ENCODE measurements at places on chromosomes 7 and 10. TPM values are rescaled to one million over a fixed set of nuclear protein-coding genes. Genes with fewer than 3 reads are reported as not detected.

GRCh38 chr7:6376820-6377219, 70.9 kb downstream of the DAGLB start:
- DNase-seq = no peak

- DNase-seq = no peak
Measured at GRCh38 chr7:121442845-121443244, 46.7 kb upstream of the FAM3C start.

DNA sequence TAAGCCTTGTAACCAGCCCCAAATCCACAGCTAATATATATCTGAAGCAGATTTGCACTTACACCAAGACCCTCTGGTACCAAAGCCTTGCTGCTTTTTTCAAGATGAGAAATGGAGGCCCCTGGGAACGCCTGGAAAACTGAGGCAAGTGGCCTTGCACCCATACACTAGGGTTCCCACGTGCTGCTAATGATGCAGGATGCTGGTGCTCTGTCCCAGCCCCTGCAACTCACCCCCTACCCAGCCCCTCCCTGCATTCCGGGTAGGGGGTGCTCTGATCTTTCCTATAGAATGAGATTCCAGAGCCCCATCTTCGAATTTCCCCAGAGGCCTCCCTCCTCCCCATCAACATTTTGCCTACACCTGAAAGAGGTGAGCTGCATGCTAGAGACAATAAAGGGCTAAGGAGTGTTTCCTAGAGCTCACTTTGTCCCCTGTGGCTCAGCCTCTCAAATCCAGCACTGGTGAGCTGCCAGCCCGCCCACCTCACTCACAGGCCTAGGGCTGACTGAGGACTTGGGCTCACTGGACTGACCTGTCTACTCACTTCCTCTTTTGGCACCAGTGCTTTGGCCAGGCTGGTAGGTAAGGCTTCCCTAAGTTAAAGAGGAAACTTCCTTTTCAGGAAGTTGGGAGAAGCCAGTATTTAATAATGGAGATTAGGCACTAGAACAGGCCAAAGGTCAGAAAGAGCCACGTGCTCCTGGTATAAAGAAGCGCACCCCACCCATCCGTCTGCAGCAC, 9.8 kb downstream of the RBP4 start:
- peak; percentile 68 for DNase-seq

GRCh38 chr7:135898226-135898625, 78.9 kb downstream of the MTPN start:
- DNase-seq = no peak

GRCh38 chr7:90424720-90425119, 21.5 kb downstream of the CLDN12 start:
- no peak for DNase-seq

DNA sequence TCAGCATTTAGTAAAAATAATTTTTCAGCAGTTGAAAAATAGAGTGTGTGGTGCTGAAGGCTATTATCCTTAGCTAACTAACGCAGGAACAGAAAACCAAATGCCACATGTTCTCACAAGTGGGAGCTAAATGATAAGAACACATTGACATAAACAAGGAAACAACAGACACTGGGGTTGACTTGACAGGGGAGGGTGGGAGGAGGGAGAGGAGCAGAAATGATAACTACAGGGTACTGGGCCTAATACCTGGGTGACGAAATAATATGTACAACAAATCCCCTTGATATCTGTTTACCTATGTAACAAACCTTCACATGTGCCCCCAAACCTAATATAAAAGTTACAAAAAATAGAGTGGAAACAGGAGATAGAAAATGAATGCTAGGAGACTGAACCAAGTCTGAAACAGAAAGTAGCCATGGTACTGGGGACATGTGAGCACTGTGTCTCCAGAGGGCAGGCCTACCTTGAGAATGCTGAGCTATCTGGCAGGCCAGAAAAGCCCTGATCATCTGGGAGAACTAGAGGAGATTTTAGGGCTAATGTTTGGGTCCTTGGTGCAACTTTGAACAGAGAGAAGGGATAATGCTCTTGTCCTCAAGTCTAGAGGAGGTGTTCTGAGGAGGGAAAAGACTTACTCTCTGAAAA, 4.7 kb upstream of the EFCAB10 start:
- no peak for DNase-seq

- no peak for DNase-seq
Measured at GRCh38 chr10:30172673-30173072, 113.3 kb upstream of the JCAD start.

- no peak for DNase-seq
Measured at GRCh38 chr7:116950889-116951351, 2.4 kb upstream of the ST7 start.

DNA sequence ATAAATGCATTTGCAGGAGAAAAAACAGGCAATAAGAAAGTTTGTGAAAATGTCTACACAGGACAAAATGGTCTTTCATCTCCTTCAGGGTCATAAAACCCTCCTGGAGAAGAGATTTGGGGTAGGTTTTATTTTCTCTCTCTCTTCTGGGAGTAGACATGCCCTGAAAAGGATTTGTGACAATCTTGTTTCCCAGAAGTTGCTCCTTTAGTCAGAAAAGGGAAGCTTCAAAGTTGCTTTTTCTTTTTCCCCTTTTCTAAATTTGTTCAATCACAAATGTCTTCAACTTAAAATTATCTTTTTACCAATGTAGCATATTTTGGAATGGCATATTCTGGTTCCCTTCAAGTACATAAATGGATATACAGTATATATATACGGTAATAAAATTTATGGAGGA, 9.4 kb upstream of the ANKRD22 start:
- no peak for DNase-seq

DNA sequence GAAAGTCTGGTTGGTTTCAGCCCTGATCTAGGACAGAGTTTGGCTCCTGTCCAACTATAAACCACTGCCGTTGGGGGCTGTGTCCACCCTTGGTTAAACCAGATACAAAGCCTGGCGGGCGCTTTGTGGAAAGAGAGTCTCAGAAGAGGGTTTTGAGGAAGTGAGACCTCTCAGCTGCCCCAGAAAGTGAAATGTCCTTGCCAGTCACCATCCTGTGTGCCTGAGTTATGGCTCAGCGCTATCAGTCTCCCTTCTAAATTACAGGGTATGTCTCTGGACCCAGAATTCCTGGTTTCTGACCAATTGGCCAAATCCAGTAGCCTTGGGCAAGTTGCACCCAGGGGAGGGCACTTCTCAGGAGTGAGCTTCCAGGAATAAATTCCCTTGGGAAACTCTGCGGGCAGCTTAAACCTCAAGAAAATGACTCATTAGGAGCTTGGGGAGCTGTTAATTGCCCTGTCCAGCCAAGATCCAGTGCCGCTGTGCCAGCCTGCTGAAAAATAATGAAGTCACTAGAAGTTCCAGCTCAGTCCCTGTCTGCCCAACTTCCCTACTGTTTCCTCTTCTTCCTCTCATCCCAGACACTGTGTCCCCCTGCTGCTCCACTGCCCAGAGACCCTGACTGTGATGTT, 66.7 kb upstream of the PDZD8 start:
- DNase-seq = no peak

- no peak for DNase-seq
Measured at GRCh38 chr7:76346097-76346496, 12.7 kb downstream of the YWHAG start.

DNA sequence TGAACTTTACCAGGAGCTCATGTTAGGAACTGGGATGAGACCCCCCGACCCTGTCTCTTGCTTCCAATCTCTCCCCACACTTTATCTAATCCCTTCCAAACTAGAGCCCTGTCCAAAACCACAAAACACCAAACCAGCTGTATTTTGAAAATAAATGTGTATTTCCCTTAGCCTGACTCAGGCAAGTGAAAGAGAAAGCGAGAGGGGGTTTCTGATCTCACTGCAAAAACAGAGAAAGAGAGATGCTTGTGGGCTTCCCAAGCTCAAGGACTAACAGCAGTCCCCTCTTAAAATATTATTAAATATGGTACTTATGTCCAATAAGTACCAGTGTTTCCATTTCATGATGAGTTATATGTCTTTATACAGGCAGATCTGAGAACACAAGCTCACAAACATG, 122.0 kb downstream of the AGMO start:
- no peak for DNase-seq

DNA sequence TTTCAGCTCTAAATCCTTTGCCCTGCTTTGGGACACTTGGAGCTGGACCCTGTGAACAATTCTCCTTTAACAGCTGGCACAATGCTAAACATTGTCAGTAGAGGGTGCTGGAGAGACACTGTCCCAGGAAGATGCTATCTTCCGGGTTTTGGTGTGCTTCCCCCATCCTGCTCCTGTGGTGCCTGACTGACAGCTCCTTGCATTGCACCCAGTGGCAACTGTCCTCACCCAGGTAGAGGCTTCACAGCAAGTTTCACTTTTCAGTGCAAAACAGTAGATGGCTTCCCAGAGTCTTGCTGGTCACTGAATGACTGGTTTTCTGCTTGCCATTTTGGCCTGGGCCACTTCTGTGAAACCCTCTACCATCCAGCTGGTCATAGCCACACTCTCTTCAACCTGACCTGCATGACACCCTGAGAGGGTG, 77.3 kb downstream of the CDC14C start:
- DNase-seq = peak; percentile 7

GRCh38 chr7:22677680-22678079, 49.3 kb upstream of the IL6 start:
- no peak for DNase-seq

GRCh38 chr7:10355816-10356215, 617.9 kb upstream of the PHF14 start:
- no peak for DNase-seq

DNA sequence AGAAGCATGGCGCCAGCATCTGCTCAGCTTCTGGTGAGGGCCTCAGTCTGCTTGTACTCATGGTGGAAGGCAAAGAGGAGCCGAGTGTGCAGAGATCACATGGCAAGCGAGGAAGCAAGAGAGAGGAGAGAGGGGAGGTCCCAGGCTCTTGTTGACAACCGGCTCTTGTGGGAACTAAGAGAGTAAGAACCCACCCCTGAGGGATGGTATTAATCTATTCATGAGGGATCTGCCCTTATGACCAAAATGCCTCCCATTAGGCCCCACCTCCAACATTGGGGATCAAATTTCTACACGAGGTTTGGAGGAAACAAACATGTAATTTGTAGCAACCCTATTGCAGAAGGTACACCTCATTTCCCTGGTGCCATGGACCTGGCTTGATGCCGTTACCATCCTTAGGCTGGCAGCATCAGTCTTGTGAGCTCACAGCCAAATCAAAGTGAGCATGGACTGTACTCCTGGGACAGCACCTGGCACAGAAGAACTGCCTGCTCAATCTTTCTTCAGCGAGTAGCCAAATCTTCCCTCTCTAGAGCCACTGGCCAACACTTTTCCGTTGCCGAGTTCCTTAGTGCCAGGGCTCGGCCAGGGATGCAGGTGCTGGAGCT, 6.5 kb downstream of the BTBD16 start:
- DNase-seq = peak; percentile 5

DNA sequence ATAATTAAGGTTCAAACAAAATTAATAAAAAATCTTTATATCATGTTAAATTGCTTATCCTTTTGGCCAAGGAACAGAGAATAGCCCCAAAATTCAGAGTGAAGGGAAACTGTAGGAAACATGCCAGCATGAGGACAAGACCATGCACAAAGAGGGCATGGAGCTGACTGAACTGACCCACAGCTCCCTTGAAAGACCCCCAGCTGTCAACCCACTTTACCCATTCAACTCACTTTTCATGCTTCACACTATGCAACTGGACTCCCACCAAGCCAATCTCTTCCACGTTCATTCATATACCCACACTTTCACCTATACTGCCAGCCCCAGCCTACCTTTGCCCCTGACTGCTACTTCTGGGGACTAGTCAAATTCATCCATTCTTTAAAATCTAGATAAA, 10.2 kb downstream of the FBXW4 start:
- no peak for DNase-seq

DNA sequence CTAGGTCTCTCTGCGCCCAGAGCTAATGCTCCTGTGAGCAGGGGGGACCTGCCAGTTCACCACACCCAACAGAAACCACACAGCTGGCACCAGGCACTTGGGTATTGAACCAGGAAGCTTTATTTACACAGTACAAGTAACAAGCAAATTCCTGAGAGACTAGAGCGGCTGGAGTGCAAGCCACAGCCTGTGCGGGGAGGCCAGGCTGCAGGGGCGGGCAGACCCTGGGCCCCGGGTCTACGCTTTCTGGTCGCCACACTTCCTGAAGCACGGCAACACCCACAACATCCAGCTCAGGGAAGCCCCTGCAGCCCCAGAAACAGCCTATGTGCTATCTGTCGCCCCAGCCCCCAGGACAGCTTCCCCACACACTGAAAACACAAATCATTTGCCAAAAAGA, 125.0 kb downstream of the FAM53B start:
- DNase-seq = no peak

GRCh38 chr7:71077743-71078476, 54.0 kb upstream of the GALNT17 start:
- no peak for DNase-seq

DNA sequence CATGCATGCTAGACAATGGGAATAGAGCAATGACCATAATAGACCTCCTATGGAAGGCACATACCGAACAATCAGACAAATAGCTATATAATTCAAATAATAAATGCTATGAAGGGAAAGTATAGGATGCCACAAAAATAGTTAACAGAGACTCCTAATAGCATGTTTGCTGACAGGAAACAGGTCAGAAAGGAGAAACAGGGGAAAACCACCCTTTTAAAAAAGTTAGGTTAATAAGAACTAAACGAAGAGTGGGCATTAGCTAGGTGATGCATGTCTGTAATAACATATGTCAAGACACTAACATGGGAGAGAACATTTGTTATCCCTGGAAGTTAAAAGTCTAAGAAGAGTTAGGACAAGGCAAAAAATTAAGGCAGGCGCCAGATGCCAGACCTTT, 58.9 kb downstream of the ABI1 start:
- no peak for DNase-seq

DNA sequence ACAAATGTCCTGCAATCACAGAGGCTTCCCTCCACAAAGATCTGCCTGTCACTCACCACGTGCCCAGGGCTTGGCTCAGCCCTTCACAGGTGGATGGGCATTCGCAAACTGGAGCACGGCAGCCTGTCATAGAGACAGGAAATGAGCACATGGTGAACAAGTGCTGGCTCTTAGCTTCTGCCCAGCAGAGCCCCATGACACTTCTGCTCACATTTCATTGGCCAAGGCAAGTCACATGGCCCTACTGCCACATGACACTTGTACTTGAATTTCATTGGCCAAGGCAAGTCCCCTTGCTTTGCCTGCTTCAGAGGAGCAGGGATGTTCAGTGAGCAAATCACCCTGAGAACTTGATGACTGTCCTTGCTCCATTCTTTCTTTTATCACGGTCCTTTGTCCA, 110.8 kb upstream of the PPP2R2D start:
- no peak for DNase-seq

MINPP1 gene
- 28.2 TPM for total RNA-seq

HTR7 gene
- total RNA-seq = 0.61 TPM

LLCFC1 gene
- total RNA-seq = not detected

MEIG1 gene
- not detected for total RNA-seq

FAM25C gene
- total RNA-seq = not detected

AKR1C2 gene
- total RNA-seq = 18.8 TPM

VWA2 gene
- 1.5 TPM for total RNA-seq

STAG3 gene
- total RNA-seq = 1.2 TPM

BLNK gene
- total RNA-seq = 22.1 TPM

C10orf105 gene
- total RNA-seq = not detected
